ENCODE measurements at places on chromosomes 7 and 10. TPM values are rescaled to one million over a fixed set of nuclear protein-coding genes. Genes with fewer than 3 reads are reported as not detected.

GRCh38 chr7:157801113-157801512 lies 464.3 kb downstream of the DNAJB6 start:
- H3K4me3 ChIP-seq, result no peak overlapping the region
- H3K36me3 ChIP-seq, result no peaks in the 10 kb centered on the region
- DNase-seq, result no peak
- peaks cover 8% of the 10 kb centered on the region for H3K27me3 ChIP-seq

GRCh38 chr7:137576481-137576880 lies 232.9 kb upstream of the PTN start:
- H3K4me3 ChIP-seq, result no peak overlapping the region
- no peak overlapping the region for H3K27ac ChIP-seq
- peaks cover 13% of the 10 kb centered on the region for H3K4me1 ChIP-seq
- no peak for DNase-seq

DNA sequence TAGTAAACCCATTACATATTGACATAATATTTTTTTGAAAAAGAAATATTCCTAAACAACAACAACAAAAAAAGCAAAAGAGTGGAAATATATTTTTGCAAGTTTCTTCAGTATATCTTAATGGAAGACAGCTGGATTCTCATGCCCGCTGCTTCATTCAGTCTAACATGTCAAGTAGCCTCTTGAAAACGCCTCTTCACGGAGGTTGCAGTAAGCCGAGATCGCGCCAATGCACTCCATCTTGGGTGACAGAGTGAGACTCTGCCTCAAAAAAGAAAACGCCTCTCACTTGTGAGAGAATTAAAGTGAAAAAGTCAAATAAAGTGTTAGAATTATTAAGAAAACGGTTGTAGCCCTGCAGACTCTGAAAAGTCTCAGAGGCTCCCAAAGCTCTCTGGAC lies 1.3 kb downstream of the CUTC start:
- H3K4me1 ChIP-seq, result peaks cover 12% of the 10 kb centered on the region
- H3K27ac ChIP-seq, result no peak overlapping the region
- H3K36me3 ChIP-seq, result peaks cover 12% of the 10 kb centered on the region
- no peaks in the 10 kb centered on the region for H3K27me3 ChIP-seq
- DNase-seq, result no peak

DNA sequence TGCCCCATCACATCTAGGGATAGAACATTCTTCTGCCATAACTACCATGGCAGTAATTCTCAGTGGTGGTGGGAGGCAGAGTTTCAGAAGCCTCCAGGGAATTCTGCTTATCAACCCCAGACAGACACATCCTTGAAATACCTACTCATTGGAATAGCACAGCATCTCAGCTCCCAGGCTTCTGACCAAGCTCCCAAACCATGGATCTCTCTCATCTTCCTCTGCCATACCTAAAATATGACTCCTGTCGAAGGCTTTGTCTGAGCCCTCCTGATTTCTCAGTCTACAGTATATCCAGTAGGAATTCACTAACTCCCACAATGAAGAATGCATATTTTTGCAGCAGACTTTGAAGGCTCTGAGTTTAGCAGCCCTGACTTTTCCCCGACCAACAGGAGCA lies 687.5 kb downstream of the GRID1 start:
- no peak overlapping the region for H3K4me3 ChIP-seq
- no peak overlapping the region for H3K27ac ChIP-seq
- no peak for DNase-seq

DNA sequence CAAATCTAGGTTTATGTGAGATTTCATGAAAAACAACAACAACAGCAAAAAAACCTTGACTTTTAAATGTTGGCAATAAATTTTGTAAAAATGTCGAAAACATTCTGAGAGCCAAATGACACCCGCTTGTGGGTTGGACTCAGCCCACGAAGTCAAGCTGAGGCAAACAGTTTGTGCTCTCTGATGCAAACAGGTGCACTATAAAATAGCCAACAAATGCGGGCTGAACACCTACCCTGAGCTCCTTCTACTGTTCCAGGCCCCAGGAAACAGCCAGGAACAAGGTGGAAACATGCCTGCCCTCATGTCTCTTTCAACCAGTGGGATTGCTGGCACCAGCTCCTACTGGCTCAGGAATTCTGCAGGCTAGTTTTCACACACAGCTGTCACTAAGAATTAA lies 105.0 kb upstream of the ZNF716 start:
- no peak overlapping the region for H3K4me3 ChIP-seq
- DNase-seq, result no peak
- H3K36me3 ChIP-seq, result peaks cover 6% of the 10 kb centered on the region

GRCh38 chr7:55081472-55082227 lies 62.8 kb downstream of the EGFR start:
- peaks cover 49% of the 10 kb centered on the region for H3K4me1 ChIP-seq
- no peaks in the 10 kb centered on the region for H3K27me3 ChIP-seq
- no peak overlapping the region for H3K4me3 ChIP-seq
- no peaks in the 10 kb centered on the region for H3K36me3 ChIP-seq
- no peak for DNase-seq
- H3K27ac ChIP-seq, result no peak overlapping the region

GRCh38 chr10:113357681-113358300 lies 195.1 kb upstream of the HABP2 start:
- peak overlapping the region; percentile 22 for H3K27ac ChIP-seq
- DNase-seq, result no peak
- H3K36me3 ChIP-seq, result no peaks in the 10 kb centered on the region
- peaks cover 25% of the 10 kb centered on the region for H3K4me1 ChIP-seq
- H3K27me3 ChIP-seq, result no peaks in the 10 kb centered on the region

GRCh38 chr7:41889040-41889439 lies 186.2 kb upstream of the INHBA start:
- no peak overlapping the region for H3K4me3 ChIP-seq
- H3K4me1 ChIP-seq, result peaks cover 31% of the 10 kb centered on the region
- H3K27me3 ChIP-seq, result no peaks in the 10 kb centered on the region
- H3K36me3 ChIP-seq, result no peaks in the 10 kb centered on the region

- no peak overlapping the region for H3K4me3 ChIP-seq
- DNase-seq, result peak; percentile 36
- peaks cover 85% of the 10 kb centered on the region for H3K27me3 ChIP-seq
- H3K4me1 ChIP-seq, result peaks cover 15% of the 10 kb centered on the region
Observed at GRCh38 chr7:157006205-157006747, 4.2 kb downstream of the MNX1 start.

DNA sequence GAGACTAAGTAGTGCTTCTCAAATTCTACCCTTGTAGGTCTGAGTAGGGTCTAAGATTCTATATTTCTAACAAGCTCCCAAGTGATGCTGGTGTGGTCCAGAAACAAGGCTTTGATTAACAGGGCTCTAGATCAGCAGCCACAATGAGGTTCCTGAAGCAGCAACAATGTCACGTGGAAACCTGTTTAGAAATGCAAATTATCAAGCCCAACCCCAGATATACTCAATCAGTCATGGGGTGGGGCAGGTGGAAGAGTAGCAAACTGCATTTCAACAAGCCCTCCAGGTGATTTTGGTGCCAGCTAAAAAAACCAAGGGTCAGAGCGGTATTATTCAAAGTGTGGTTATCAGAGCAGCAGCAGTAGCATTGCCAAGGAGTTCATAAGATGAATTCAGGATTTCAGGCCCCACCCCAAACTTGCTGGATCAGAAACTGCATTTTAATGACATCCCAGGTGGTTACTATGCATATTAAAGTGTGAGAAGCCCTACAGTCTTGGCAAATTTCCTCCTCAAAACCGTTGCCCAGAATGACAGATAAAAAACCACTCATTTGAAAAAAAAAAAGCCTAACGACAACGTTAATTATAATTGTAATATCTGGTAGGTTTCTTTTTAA lies 199.2 kb downstream of the AHR start:
- peaks cover 53% of the 10 kb centered on the region for H3K4me1 ChIP-seq
- peak overlapping the region; percentile 93 for H3K27ac ChIP-seq
- no peaks in the 10 kb centered on the region for H3K36me3 ChIP-seq
- no peaks in the 10 kb centered on the region for H3K27me3 ChIP-seq

DNA sequence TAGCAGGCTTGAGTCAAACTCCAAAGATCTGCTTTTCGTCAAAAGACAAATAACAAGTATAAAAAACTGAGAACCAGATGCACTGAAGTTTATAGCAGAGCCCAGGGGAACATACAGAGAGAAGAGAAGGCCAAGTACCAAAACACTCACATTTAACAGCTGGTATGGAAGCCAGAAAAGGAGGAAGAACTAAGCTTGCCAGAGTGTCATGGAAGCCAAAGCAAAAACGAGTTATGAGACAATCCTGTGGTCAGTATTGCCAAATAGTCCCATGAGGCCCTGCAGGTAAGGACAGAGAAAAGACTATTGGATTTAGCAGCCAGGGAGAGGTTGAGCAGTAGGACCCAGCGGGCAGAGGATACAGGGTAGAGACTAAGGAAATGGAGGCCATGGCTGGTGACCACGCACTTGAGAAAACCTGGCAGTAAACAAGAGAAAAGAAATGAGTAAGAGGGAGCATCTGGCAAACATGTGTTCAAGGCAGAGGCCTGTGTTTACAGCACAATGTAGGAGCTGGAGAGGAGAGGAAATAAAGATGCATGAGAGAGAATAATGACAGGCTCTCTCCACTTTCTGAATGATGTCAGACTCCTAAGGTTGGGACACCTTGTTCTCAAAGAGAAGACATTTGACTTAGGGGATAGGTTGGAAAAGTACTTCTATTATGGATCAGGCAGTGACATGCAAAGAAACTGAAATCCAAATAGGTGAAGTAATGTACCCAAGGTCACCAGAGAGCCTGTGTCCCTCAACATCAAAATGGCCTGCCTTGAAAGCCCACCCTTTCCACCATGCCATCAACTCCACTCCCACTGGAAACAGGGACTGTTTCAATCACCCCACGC lies 9.1 kb downstream of the CREB3L2 start:
- peak overlapping the region; percentile 75 for H3K27ac ChIP-seq
- H3K36me3 ChIP-seq, result peaks cover 9% of the 10 kb centered on the region
- no peak for DNase-seq
- peaks cover 30% of the 10 kb centered on the region for H3K4me1 ChIP-seq

DNA sequence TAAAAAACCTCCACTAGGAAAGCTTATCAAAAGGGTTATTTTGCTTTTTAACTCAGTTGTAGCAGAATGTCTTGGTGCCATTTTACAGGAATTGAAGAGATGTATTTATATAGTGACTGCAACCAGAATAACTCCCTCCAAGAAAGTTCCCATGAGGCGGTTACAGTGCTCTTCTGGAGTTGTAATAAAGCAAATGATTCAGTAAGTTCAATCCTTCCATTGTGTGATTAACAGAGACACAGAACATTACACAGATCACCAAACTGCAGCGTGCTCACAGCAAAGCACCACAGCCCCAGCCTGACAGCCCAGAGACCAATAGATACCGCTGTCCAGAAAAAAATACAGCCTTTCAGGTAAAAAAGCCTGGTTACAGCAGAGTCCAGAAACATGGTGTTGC lies 21.9 kb upstream of the CABCOCO1 start:
- no peaks in the 10 kb centered on the region for H3K36me3 ChIP-seq
- no peak overlapping the region for H3K27ac ChIP-seq
- DNase-seq, result no peak
- H3K4me1 ChIP-seq, result peaks cover 39% of the 10 kb centered on the region
- no peak overlapping the region for H3K4me3 ChIP-seq

DNA sequence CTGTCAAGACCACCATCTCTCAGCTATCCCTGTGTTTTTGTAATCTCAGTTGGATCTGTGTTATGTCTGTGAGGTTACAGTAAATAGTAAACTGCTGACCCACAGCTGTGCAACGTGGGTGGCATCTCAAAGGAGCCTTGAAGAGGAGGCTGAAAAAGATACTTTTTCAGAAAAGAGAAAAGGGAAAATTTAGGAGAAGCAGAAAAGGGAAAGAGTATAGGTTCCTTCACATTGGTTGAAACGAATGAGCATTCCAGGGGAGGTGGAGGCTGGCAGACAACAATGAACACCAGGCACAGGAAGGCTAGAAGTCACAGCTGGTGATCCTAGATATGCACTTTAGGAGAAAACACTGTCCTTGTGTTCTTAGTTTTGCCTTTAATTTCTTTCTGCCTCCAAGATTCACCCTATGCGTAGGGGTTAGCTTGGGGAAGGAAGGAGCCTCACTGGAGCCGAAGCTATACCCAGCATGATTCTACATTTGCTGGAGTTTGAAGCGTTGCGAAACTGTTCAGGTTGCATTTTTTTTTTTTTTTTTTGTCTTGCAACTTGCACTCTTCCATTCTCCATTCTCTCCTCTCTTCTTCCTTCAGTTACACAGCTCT lies 18.3 kb downstream of the CPED1 start:
- H3K27me3 ChIP-seq, result peaks cover 7% of the 10 kb centered on the region
- DNase-seq, result no peak
- H3K4me3 ChIP-seq, result no peak overlapping the region
- H3K36me3 ChIP-seq, result no peaks in the 10 kb centered on the region
- H3K27ac ChIP-seq, result no peak overlapping the region

DNA sequence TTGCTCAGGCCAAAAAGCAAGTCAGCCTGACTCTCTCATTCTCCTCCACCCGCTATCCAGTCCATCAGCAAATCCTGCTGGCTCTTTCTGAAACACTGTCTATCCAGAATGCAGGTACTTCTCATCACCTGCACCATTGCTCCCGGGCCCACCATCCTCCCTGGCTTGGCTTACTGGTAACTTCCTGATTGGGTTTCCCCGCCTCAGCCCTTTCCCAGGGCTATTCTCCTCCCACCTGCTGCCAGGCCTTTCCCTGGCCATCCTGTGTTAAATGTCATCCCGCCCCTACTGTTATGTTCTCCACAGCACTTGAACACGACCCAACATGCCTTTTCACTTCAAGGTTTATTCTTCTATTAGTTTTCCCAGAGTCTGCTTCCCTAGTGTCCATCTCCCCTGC lies 124.0 kb downstream of the CNNM2 start:
- no peaks in the 10 kb centered on the region for H3K36me3 ChIP-seq
- no peak overlapping the region for H3K27ac ChIP-seq
- no peaks in the 10 kb centered on the region for H3K27me3 ChIP-seq
- no peak for DNase-seq
- peaks cover 9% of the 10 kb centered on the region for H3K4me1 ChIP-seq

Gene GLI3
- total RNA-seq, result 126 TPM

Gene RPA3
- total RNA-seq, result 22.9 TPM

Gene PIK3CG
- 0.09 TPM for total RNA-seq

Gene CYP2C19
- total RNA-seq, result not detected

Gene GIMAP7
- not detected for total RNA-seq

Gene TFR2
- total RNA-seq, result 0.38 TPM

Gene ADAP1
- total RNA-seq, result 4.0 TPM

Gene CTAGE8
- total RNA-seq, result 6.4 TPM

Gene ZNF33B
- 35.1 TPM for total RNA-seq

Gene AVL9
- total RNA-seq, result 39.6 TPM

Gene ASB4
- total RNA-seq, result 0.07 TPM

All from mesothelial cell of epicardium (in vitro differentiated cells).